ENCODE measurements at places on chromosomes 13 and 19.
A peak's percentile ranks its signal among the peaks of the same experiment; 100 is the strongest.

DNA sequence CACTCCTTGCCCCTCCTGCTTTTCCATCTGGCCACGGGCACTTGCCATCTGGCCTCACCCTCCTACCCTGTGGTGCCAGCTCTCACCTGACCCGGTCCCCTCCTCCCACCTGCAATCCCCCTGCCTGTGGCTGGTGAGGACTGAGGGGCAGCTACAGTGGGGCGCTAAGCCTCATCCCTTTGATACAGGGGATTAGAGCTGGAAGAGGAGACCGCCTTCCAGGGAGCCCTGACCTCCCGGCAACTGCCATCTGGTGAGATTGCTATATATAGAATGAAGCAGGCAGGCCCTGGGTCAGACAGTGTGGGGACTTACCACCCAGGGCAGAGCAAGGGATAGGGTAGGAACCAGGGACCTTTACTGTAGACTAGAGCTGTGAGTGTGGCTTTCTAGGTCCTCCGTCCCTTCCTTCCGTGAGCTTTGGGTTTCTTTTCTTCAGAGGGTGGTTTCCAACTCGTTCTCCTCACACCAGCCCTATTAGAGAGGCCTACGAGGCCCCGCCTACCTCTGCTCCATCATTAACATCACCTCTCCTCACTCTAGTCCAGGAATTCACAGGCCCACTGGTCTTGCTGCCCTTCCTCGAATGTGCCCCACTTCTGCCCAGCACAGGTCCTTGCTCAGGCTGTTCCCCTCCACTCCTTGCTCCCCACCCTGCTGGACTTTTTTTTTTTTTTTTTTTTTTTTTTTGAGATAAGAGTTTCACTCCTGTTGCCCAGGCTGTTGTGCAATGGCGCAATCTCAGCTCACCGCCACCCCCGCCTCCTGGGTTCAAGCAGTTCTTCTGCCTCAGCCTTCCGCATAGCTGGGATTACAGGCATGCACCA lies 7.7 kb downstream of the KASH5 start:
- no peak for DNase-seq

- peak; percentile 90 for DNase-seq
These were observed 44.3 kb upstream of the CEACAM21 start for GRCh38 chr19:41531438-41532311.

GRCh38 chr13:112769615-112770014 lies 79.8 kb downstream of the ATP11A start:
- no peak for DNase-seq

GRCh38 chr13:62375653-62376052 lies 960.0 kb upstream of the PCDH20 start:
- no peak for DNase-seq

DNA sequence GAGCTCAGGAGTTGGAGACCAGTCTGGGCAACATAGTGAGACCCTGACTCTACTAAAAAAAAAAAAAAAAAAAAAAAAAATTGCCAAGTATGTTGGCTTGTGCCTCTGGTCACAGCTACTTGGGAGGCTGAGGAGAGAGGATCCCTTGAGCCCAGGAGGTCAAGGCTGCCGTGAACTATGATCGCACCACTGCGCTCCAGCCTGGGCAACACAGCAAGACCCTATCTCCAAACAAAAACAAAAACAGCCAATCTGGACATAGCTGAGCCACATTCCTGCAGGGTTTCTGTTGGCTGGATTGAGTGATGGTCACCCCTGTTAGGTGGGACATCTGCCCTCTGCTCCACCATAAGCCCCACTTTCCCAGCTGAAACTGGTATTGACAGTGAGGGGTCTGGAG lies 13.6 kb upstream of the ANGPTL8 start:
- no peak for DNase-seq

DNA sequence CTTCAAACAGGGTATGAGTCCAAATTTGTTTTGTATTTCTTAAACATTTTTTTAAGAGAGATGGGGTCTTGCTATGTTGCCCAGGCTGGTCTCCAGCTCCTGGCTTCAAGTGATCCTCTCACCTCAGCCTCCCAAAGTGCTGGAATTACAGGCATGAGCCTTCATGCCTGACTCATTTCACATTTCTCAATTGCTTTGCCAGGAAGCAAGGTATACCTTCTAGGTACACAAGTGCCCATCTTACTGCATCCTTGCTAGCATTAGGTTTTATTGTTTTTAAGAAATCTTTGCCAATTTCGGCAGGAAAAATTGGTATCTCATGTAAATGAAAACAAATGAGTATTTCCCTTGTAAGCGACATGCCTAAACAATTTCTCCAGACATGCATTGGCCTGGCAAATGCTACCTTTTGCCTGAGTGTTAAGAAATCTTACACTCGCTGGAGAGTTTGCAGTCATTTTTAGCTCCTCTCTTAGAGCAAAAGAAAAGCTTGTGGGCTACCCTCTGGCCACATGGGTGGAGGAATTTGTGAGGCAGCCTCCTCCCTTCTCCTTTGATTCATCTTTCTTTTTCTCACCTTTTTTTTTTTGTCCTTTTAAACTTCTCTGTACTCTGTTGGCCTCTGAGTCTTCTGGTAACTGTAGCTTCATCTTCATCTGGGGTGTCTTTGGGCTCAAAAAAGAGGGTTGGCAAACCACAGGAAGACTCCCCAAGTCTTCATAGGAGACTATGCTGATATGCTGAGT lies 33.0 kb downstream of the ACTL9 start:
- DNase-seq: no peak

DNA sequence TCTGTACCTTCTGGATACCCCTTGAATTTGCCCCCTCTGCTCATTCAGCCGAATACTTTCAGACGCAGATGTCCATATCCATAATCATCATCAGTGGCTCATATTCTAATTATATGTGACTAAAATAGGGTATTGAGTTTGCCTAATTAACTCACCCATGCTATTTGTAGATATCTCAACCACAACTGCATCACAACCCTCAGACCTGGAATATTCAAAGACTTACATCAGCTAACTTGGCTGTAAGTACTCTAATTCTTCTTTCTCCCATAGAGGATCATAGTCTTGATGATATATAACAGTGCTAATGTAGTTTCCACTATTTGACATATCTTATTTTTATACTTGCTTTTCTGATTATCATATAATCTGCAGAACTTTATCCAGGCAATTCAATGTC lies 35.8 kb downstream of the RXFP2 start:
- DNase-seq: no peak

GRCh38 chr19:2047449-2048103 lies 3.5 kb downstream of the MKNK2 start:
- no peak for DNase-seq

GRCh38 chr19:10835754-10836478 lies at the start of gene TMED1:
TMED1 (minus strand) TSS chr19:10836212; CDS start chr19:10836191, 21 bp downstream.
- peak; percentile 100 for DNase-seq

GRCh38 chr13:91302111-91302510 lies 45.4 kb upstream of the MIR17HG start:
- no peak for DNase-seq

- peak; percentile 80 for DNase-seq
These were observed at the start of gene ZNF577 for GRCh38 chr19:51887522-51888498. ZNF577 (minus strand) TSS chr19:51887951; CDS start chr19:51880382, 7,569 bp downstream.

DNA sequence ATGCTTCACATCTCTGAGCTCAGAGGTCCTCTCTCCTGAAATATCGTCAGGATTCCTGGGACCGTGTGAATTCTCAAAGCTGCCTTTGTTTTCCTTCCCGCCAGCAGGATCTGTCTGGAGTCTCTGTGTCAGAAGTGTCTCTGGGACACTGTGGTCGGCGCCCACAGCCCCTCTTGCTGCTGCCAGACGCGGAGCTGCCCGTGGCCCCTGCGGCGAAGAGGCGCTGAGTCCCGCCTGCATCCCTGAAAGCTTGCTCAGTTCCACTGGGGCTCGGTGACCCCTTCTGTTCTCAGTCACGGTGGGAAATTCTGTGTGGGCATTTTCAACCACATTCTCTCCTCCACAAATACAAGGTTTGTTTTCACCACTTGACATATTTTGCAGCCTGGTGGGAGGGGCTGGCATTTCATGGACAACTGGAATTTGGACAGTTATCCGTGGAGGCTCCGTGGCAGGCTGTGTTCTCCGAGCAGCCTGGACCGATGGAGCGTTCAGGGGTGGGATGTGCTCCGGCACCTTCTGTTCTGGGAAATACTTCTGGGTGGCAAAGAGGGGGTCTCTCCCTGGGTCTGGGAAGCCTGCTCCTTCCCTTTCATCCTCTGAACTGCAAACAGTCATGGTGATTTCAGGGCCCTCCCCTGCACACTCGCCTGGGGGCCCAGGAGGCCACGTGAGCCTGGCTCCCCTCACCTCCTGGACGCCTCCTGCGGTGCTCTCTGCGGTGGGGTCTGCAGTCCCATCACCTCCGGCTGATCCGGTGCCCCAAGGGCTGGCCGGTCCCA lies 42.6 kb upstream of the GRTP1 start:
- DNase-seq: no peak

GRCh38 chr13:98025480-98026025 lies 72.1 kb downstream of the IPO5 start:
- no peak for DNase-seq

- no peak for DNase-seq
These were observed 1178.0 kb downstream of the UQCRFS1 start for GRCh38 chr19:28034936-28035335.

- no peak for DNase-seq
These were observed 39.7 kb downstream of the RCBTB2 start for GRCh38 chr13:48493066-48493765.

DNA sequence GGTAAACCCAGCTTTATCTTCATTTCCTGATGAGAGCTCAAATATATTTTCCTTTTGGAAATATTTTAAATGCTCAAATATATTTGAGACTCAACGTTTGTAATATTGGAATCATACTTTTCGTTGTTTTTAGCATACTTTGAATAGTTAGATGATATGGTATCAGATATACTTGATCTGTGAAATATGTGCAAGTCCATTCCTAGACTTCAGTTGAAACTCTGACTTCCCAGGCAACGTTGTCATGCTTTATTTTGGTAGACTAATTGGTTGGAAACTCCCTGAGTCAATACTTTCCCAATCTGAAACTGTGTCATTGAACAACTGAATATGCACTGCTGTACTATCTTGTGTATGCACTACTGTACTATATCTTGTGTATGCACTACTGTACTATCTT lies 378.5 kb downstream of the MYO16 start:
- no peak for DNase-seq

DNA sequence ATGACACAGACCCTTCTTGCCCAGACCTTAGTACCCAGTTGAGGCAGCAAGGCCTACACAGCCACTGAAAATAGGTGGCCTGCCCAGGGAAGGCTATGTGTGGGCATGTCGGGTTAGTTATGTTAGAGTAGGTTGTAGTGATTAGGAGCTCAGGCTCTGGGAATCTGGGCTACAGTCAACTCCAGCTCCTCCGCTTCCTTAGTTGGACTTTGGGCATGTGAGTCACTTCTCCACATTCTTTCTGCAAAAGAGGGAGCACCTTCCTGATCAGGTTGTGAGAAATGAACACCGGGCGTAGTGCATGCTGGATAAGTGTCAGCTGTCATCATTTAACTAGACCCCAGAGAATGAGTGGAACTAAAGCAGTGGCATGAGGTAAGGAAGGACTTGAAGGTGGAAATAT lies 64.8 kb downstream of the ARHGAP35 start:
- peak; percentile 46 for DNase-seq

GRCh38 chr19:5966215-5966614 lies 11.7 kb downstream of the RANBP3 start:
- DNase-seq: no peak

GRCh38 chr19:6697291-6697690 lies 23.2 kb downstream of the C3 start:
- DNase-seq: no peak

GRCh38 chr19:41577833-41578232 lies 1.9 kb downstream of the CEACAM21 start:
- no peak for DNase-seq

- DNase-seq: no peak
These were observed 168.0 kb downstream of the IER2 start for GRCh38 chr19:13318190-13318589.

DNA sequence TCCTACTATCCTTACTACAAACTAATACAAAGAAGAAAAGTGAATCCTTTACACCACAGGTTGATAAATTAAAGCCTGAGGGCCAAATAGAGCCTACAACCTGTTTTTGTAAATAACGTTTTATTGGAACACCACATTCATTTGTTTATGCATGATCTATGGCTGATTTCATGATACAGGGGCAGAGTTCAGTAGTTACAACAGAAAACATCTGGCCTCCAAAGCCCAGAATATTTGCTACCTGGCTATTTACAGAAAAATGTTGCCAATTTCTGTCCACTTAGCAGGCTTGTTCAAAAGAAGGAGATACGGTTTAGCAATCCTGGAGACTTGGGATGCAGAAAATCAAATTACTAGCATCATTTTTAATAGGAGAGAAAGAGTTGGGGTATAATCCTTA lies 24.1 kb downstream of the DCT start:
- no peak for DNase-seq

- DNase-seq: peak; percentile 37
These were observed 19.9 kb downstream of the ZSWIM9 start for GRCh38 chr19:48190288-48190884.

DNA sequence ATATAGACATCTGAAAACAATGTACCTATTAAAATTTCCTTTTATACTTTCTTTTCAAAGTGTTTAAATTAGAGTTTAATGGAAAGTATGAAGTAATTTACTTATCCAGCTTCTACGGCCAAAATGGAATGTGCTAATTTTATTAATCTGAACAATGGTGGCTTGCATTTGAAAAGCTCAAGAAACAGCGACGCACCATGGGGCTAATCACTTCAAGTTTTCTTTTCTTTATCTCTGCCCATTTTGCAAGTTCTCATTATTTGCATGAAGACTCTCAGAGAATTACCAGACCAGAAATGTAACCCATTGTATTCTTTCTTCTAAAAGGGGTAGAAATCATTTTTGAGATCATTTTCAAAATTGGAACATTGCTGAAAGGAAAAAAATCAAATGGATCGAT lies 204.0 kb upstream of the STARD13 start:
- DNase-seq: no peak

All from breast epithelium (tissue), 4 donors.